Brain pericyte (primary cell): ENCODE measurements at places on chromosomes 1 and 21.

- DNase-seq: no peak
Observed at GRCh38 chr1:179046808-179047635, 21.3 kb downstream of the FAM20B start.

GRCh38 chr1:239293350-239294110 lies 92.8 kb upstream of the CHRM3 start:
- DNase-seq: no peak

GRCh38 chr1:56967900-56968832 lies 2.4 kb upstream of the C8B start:
- DNase-seq: no peak

- DNase-seq: no peak
Observed at GRCh38 chr1:159790237-159790917, 9.6 kb downstream of the DUSP23 start.

DNA sequence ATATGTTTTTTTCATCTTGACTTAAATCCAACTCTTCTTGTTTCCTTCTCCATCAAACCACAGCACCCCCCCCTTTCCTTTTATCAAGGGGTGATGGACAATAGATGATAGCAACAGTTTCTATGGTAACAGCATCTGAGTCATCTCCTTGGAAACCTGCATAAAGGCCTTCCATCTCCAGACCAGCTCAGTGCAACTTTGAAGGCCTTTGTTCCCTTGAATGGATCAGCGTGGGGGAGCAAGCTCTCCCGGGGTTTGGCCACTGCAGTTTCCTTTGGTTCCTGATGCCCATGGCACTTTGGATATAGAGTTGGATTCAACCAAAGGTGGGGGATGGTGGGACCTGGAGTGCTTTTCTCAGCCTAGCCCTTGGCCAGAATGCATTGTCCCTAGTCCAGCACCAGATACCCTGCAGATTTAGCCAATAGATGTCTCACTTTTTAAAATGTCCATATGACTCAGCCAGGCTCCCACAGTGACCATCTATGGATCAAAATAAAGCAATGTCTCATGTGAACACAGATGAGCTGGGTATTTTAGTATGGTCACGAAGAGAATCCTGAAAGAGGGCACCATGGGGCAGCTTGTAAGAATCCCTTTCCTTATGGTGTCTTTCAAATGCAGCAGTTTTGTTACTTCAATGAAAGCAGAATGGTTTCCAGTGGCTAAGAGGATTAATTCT lies 127.7 kb downstream of the SPATA46 start:
- DNase-seq: no peak

GRCh38 chr1:187096689-187097088 lies 267.9 kb downstream of the PLA2G4A start:
- DNase-seq: no peak

GRCh38 chr1:77542813-77543420 lies 139.5 kb downstream of the ZZZ3 start:
- no peak for DNase-seq

GRCh38 chr1:17861685-17862084 lies 106.6 kb downstream of the ACTL8 start:
- DNase-seq: no peak

DNA sequence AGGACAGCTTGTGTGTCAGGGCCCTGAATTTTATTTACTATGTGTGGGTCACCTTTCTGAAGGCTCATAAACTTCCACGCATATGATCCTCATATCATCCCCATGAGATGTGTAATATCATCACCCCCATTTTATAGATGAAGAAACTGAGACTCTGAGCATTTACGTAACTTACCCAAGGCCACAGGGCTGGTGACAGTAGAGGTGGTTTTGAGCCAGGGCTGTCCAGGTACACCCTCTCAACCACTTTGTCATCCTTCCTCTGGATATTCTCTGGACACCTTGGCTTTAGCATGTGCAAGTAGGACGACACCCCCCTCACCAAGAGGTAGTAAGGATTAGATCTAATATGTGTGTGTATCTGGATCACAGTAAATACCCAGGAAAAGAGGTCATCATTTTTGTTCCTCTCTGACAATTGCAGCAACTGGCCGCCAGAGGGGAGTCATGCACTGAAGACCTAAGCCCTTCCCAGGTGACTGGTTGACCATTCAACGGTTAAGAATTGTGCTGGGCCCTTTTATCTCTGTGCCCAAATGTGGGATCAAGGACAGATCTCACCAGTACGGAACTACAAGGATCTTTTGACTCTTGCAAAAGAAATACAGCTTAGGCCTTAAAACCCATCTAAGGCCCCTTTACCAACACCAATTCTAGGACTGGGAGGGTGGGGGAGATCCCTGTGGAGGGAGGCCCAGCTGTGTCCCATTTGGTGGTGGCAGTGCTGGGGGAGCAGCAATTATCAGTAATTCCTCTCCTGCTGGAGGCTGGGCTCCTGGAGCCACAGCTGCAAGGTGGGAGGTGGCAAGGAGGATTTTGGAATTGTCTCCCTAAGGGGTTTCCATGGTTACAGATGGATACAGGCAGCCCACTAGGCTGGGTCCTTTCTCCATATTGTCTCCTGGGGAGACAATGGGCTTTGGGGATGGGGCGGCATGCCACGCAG lies 13.7 kb upstream of the E2F2 start:
- no peak for DNase-seq

- DNase-seq: peak; percentile 47
Observed at GRCh38 chr1:35449334-35450008, 107.7 kb downstream of the KIAA0319L start.

- DNase-seq: no peak
Observed at GRCh38 chr1:172781513-172782140, 122.7 kb downstream of the FASLG start.

DNA sequence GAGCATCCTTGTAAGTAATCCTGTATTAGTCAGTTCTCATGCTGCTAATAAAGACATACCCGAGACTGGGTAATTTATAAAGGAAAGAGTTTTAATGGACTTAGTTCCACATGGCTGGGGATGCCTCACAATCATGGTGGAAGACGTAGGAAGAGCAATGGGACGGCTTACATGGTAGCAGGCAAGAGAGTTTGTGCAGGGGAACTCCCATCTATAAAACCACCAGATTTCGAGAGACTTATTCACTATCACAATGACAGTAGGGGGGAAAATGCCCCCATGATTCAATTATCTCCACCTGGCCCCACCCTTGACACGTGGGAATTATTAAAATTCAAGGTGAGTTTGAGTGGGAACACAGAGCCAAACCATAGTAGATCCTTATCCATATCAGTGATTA lies 124.7 kb downstream of the HIVEP3 start:
- DNase-seq: no peak

- DNase-seq: no peak
Observed at GRCh38 chr1:235947989-235948388, 81.3 kb upstream of the LYST start.

GRCh38 chr21:44836666-44837471 lies 19.0 kb upstream of the SUMO3 start:
- no peak for DNase-seq

DNA sequence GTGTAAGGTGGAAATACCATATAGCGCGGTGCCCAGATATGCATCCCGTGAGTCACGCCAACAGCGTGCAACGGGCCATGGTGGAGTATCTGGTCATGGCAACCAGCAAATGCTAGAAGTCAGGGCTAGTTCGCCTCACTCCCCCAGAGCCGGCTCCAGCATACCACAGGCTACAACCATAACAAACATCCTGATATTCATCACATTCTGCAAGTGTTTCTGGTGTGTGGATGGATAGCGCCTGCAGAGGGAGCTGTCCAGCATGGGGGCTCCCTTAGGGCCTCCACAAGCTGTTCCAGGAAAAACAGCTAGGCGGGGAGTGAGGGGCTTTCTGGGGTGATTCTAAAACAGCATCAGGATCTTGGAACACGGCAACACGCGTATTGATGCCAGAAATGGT lies 6.8 kb downstream of the C1orf198 start:
- DNase-seq: no peak

DNA sequence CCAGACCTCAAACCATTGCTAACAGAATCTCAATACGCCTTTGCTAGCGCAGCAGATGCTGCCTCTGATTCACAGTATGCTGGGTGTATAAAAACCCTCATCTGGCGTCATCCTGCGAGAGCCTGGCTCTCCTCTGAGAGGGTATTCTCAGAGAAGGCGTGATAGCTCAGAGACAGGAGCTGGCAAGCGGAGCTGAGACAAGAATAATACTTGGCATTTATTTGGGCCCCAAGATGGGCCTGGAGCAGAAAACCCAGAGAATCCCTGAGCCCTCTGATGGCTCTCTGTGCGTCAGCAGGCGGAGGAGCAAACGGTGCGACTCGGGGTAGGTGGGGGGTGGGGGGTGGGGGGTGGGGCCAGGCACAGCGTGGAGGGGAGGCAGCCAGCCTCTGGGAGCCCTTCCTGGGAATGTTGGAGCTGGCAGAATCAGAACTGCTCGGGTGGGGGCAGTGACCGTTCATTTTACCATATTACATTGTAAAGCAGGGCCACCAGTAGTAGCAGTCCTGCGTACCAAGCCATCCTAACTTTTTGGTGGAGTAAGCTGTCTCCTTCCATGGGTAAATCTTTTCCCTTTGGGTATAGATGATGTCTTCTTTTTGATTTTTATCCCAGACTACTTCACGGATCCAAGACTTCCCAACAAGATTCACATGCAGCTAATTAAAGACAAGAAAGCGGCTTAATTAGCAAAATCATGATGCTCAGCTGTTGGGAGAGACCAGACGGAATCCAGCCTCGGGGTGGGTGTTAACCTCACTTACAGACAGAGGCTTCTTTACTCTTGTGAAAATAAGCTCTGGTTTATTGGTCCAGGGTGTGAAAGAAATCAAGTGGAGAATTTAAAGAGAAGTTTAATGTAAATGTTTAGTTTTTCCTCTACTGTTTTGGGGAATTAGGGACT lies 7.1 kb downstream of the RIIAD1 start:
- DNase-seq: no peak

DNA sequence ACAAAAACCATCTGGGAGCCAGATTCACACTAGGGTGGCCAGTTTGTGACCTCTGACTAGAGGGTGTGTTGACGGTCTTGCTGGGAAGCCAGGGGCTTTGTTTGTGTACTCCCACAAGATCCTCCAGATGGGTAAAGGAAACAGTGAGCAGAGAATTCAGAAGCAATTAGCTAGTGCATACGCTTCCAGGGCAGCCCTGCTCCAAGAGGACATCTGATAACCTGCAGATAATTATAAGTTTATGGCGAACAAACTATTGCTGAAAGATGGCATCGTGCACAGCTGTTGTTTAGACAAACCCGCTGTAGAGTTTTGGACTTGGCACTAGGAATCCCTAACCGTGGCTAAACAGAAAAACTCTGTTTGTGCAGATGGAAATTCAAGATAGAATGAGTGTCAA lies 326.4 kb downstream of the TGFB2 start:
- DNase-seq: peak; percentile 92

GRCh38 chr1:50917138-50918137 lies 42.6 kb downstream of the FAF1 start:
- DNase-seq: no peak
